ENCODE measurements at places on chromosomes 7 and 10.

DNA sequence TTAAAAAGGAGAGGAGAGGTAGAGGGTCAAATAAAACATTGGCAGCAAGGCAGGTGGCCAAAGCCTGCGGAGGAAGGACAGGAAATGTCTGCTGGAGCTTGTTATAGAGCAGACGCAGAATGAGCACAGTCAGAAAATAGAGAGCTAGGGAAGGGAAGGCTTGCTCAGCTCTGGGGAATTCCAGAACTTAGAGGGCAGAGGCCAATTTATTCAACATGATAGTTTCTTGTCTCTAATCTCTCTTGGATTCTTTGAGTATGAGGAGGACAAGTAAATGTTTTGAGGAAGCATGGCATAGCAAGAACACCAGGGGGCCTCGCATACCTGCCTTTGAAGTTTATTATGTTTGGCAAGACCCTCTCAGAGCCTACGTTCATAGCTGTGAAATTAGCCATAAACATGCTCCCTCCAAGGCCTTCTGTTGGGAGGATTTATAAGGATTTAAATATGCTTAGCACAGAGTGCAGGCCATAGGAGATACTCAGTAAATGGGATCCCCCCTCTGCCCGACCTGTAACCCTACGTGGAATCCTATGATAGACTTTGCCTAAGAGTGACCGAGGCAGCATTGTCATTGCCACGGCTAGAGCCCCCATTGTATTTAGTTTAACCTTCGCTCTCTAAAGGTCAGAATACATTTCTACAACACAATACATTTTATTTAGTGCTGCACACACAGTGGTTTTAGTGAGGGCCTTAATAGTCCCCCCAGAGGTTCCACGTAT is 293.9 kb downstream of the CCDC3 start:
- no peak for DNase-seq

- DNase-seq = no peak
Observed at GRCh38 chr7:101015626-101016025, 4.3 kb upstream of the MUC17 start.

DNA sequence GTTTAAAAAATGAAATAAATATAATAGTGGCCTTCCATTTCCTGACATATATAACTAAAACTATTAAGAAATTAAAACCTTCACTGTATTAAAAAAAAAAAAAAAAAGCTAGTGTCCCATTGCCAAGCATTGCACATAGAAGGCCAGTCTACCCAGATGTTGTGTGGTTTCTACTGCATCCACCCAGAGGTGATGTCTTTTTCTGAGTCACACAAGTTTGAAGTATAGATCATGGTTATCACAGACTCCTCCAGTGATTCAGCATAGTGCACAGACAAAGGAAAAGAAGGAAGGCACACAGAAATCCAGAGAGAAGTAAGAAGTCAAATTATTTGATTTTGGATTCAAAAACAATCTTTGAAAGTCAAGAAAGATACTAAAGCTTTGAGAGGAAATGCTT is 429.0 kb downstream of the ETV1 start:
- DNase-seq = no peak

DNA sequence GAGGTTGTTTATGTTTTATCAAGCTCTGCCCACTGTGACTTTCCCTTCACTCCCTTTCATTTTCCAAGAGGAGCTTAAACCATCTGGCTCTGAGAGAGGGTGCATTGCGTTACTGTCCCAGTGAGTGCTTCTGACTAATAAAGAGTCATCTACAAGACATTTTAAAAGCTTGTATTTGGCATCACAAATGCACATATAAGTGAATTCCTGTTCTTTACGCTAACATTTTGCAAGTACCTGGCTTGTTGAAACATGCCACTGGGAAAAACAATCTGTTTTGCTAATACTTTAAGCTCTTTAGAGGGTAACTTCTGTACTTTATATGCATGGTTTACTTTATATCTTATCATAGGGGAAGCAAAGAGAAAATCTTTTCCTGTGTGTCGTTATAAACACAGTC is 534.6 kb upstream of the POM121L12 start:
- no peak for DNase-seq

- peak; percentile 90 for DNase-seq
Observed at GRCh38 chr7:1412322-1413261, 46.7 kb downstream of the MICALL2 start.

DNA sequence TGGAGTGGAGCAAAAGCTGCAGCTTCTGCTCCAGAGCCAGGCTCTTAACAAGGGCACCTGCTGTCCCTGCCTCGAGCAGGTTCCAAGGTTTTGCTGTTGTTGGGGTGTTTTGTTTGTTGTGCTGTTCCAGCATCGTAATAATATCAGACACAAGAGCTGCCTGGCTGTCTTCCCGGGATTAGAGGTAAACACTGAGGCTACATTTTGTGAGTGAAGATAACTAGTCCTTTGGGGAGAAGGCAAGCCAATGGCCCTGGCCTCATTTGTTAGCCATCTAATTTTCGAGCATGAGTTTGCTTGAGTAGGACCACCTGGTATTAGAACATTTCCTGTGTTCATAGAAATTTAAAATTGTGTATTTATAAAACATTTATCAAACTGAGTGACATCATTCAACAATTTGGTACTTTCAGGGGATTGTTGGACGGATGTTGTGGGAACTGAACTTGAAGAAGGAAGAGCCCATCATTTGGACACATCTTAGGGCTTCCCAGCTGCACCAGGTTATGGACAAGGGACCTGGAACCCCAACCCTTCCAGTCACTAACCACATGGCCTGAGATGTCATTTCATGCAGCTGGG is 555.0 kb downstream of the TNS3 start:
- DNase-seq = no peak

DNA sequence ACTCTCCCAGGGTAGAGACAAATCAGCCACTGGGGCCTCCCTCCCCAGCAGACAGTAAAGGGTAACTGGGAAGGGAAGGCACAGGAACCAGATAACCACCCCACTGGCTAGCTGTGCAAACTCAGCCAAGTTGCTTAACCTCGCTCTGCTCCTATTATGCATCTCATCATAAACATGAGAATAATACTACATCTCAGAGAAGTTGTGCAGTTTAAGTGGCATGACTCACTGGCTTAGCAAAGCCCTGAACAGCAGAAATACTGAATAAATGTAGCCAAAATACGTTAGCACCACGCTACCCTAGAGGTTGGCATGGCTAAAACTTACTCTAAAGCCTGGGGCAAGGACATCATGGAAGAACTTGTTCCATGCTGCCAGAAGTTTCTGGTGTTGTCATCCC is 128.1 kb upstream of the ANK3 start:
- no peak for DNase-seq

DNA sequence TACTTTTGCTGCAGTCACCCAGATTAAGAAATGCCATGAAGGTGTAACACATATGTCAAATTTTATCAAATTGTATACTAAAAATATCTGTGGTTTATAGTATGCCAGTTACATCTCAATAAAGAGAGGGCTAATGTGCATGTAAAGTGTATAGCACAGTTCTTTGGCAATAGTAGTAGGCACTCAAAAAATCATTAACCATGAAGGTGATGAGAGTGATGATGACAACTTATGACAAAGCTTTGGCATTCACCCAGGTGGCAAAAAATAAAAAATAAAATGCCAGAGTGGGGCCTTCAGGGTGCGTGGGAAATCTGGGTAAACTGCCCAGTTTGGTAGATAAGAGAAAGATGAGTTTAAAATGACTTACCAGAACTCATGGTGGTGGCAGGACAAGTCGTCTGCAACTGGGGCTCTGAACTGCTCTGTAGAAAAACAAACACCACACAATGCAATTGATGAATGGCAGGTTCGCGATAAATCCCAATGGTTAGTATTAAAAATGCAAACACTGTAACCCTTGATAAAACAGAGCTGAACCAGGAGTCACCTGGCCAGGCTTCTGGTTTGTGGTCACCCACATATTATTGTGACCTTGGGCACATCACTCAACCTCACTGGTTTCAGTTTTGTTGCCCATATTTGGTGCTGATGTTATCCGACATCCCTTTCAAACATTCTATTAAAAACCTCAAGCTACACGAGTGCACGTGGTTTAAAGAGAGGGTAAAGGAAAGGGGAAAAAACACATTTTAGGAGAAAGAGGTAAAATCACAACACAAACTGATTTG is 120.2 kb downstream of the SORBS1 start:
- DNase-seq = no peak

- DNase-seq = no peak
Observed at GRCh38 chr7:84013616-84014240, 180.9 kb downstream of the SEMA3A start.

- DNase-seq = no peak
Observed at GRCh38 chr10:110279407-110279986, 25.2 kb downstream of the SMNDC1 start.

DNA sequence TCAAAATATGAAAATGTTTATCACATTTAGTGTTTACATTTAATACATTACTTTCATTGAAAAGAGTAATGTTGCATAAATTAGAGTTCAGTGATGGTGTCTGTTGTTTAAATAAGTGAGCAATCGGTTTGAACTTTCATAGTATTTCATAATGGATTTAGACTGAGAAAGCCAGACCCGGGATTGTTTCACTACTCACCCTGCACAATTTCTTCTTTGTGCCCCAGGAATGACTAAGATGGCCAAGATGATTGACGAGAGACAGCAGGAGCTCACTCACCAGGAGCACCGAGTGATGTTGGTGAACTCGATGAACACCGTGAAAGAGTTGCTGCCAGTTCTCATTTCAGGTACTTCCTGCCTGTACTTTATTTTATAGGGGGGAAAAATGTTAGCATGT is 74.6 kb downstream of the VCL start:
- DNase-seq = no peak

- peak; percentile 34 for DNase-seq
Observed at GRCh38 chr10:72248468-72249151, 25.1 kb upstream of the DDIT4 start.

GRCh38 chr7:96178581-96178980 is 143.3 kb downstream of the SLC25A13 start:
- DNase-seq = no peak

- no peak for DNase-seq
Observed at GRCh38 chr10:75645704-75646103, 214.3 kb downstream of the LRMDA start.

- no peak for DNase-seq
Observed at GRCh38 chr7:106609416-106609815, 51.5 kb downstream of the CCDC71L start.

- no peak for DNase-seq
Observed at GRCh38 chr10:102508506-102508905, 4.7 kb downstream of the SUFU start.

- no peak for DNase-seq
Observed at GRCh38 chr10:100403734-100404133, 56.7 kb downstream of the SCD start.

DNA sequence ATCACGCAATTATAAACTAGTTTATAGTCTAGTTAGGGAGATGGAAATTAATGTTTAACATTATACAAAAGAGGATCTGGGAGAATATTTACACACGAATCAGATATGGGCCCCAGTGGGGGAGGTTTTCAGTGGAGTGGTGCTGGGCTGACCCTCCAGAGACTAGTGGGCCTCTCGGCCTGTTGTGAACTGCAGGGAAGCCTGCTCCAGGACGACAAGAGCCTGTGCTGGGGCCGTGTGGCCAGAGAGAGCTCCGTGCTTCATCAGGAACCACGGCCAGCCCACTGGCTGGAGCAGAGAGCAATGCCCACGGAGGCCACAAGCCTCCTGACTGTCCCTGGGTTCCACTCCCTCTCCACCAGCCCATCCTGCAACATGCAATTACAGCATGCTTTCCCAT is 11.3 kb upstream of the ESYT2 start:
- no peak for DNase-seq

DNA sequence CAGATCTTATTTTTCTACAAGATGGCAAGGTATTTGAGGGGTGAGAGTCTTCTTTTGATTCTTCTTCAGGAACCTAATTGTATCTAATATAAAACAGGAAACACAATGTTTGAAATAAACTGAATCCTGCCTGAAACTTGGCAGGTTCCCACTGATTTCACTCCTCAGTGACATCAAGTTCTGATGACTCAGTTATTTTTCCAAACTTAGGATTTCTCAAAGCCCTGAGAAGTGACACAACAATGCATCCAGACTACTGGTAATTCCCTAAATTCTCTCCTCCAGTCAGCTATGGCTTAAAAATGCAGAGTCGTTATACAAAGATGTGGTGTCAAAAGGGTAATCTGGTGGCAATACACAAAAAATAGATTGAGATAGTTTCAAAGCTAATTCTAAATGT is 80.9 kb downstream of the ABLIM1 start:
- DNase-seq = no peak

DNA sequence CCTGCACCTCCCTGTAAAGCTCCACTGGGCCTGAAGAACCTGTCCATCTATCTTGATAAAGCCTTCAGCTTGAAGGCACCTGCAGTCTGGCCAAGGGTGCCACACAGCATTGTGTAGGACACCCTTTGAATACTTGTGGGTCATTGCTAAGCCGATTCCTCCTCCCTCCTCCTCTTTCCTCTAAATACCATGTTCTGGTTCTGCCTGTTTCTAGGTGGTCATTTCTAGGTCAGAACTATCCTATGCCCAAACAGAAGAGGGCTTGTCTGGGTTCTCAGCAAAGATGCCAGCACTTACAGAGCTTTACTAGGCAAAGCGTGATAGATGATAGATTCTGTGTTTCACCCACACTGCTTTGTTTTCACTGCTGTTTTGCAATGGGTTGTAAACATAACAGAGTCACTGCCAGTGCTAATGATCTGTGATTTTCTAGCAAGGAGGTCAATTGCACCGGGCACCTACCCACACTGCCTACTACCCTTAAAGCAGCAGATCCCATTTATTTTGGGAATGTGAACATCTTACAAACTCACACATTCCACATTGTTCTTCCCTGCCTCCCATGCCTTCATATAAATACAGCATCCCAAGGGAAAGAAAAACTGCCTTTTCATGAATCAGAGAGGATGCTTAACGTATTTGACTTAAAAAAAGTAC is 279.1 kb upstream of the PITRM1 start:
- DNase-seq = no peak

- no peak for DNase-seq
Observed at GRCh38 chr10:113087165-113088029, 137.3 kb downstream of the TCF7L2 start.

- DNase-seq = no peak
Observed at GRCh38 chr7:155266440-155266839, 31.2 kb upstream of the INSIG1 start.

- DNase-seq = no peak
Observed at GRCh38 chr10:96922978-96923948, 91.2 kb downstream of the LCOR start.

GRCh38 chr7:107048783-107049418 is 4.4 kb downstream of the PRKAR2B start:
- DNase-seq = no peak

GRCh38 chr7:22601812-22602565 is 102.0 kb upstream of the STEAP1B start:
- no peak for DNase-seq

GRCh38 chr7:129952086-129952652 is 591 bp downstream of the UBE2H start:
- peak; percentile 34 for DNase-seq

DNA sequence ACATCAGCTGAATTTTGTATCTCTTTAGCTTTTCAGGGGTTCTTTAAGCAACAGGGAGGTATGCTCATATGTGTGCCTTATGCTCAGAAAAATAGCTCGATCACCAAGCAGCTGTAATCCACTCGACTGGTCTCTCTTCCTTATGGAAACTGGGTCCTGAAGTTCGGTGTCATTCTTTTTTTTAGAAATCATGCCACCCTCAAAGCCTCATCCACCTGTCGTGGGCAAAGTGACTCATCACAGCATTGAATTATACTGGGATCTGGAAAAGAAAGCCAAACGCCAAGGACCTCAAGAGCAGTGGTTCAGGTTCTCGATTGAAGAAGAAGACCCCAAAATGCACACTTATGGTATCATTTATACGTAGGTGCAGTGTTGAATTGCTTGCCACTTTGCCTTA is 83.6 kb downstream of the FANK1 start:
- DNase-seq = no peak

- no peak for DNase-seq
Observed at GRCh38 chr7:139109983-139110411, 477 bp upstream of the ZC3HAV1 start.

GRCh38 chr10:34609287-34609940 is 205.7 kb downstream of the PARD3 start:
- DNase-seq = no peak

Data from naive thymus-derived CD4-positive, alpha-beta T cell (primary cell).